ENCODE measurements at places on chromosomes 7 and 10.
A peak's percentile ranks its signal among the peaks of the same experiment; 100 is the strongest.

DNA sequence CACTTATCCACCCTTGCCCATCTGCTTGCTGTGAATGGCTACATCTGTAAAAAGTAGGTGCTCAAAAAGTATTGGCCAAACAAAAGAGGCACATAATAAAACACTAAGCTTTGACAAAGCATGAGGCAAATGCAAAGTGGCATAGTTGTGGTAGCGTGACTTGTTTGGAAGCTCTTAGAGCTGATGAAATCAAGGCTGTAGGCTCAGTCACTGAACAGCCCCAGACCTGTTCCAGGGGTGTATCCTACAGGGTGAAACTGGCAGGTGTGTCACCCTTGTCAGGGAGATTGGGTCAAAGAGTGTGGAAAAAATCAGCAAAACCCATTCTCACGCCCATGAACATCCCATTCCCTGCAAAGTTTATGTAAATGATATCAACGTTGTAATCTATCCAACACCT lies 427.4 kb downstream of the PLXNA4 start:
- H3K27me3 ChIP-seq, result no peaks in the 10 kb centered on the region
- H3K4me3 ChIP-seq, result no peak overlapping the region
- no peak for DNase-seq

DNA sequence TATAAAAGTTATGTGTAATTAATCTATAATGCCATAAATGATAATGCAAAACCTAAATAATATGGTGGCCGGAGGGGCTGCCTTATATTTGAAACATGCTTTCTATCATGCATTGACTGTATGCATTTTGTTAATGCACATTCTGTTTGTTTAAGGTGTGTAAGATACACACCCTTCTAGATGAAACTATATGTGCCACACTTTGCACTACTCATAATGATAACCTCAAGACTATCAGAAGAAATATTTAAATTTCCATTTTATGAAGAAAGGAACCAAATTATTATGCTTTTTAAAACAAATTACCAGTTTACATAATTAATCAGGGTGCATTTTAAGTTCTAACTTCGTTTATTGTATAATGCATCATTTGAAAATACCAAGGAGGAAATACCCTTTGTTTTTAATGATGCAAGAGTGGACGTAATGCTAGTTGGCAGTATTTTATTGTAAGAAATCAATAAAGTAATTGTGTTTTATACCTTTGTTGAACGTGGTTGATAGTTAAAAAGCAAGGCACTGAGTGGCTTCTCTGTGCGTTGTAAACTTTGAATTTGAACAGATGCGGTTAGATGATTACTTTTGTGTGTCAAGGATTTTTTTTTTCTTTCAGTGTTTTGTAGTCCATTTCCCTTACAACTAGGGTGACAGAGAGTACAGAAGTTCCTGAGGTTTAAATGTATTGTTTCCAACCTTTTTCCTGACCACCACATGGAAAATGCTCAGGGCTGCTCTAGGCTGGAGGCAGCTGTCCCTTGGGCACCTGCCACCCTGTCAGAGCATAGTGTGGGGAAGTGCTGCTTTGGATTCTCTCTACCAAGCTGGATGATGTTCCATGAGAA lies 21.6 kb downstream of the NRBF2 start:
- no peaks in the 10 kb centered on the region for H3K27me3 ChIP-seq
- DNase-seq, result no peak
- no peak overlapping the region for H3K4me3 ChIP-seq
- H3K36me3 ChIP-seq, result peaks cover 45% of the 10 kb centered on the region
- peaks cover 3% of the 10 kb centered on the region for H3K4me1 ChIP-seq

DNA sequence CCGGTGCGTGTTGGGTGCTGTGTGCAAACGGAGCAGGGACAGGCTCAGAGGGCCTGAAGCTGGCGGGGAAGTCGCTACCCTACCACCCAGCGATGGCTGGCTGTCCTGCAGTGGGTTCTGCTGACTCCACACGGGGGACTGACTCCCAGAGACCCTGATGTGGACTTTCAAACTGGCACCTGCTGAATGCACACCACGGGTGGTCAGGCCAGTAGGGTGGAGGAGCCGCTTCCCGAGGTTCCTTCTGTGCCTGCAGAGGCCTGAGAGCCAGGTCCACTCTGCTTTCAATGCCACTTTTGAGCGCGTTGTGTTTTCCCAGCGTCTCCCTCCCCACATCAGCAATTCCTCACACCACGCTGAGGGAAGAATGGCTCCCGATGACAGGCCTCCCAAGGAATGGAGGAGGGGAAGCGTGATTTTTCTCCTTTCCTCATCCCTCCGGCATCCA lies 135.3 kb downstream of the ADARB2 start:
- H3K27me3 ChIP-seq, result no peaks in the 10 kb centered on the region
- H3K36me3 ChIP-seq, result no peaks in the 10 kb centered on the region
- H3K27ac ChIP-seq, result no peak overlapping the region
- no peak overlapping the region for H3K4me3 ChIP-seq
- no peaks in the 10 kb centered on the region for H3K4me1 ChIP-seq

DNA sequence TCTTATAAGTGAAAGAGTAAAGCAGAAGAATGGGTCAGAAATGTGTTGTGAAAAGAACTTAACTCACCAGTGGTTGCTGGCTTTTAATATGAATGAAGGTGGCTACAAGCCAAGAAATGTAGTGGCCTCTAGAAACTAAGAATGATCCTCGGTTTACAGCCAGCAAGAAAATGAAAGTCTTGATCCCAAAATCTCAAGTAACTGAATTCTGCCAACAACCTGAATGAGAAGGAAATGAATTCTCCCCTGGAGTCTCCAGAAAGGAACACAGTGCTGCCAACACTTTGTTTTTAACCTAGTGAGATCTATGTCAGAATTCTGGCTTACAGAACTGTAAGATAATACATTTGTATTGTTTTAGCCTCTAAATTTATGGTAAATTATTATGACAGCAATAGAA lies 193.0 kb downstream of the FZD1 start:
- no peak for DNase-seq
- H3K36me3 ChIP-seq, result no peaks in the 10 kb centered on the region
- no peaks in the 10 kb centered on the region for H3K4me1 ChIP-seq
- H3K27me3 ChIP-seq, result no peaks in the 10 kb centered on the region
- no peak overlapping the region for H3K4me3 ChIP-seq
- H3K27ac ChIP-seq, result no peak overlapping the region

- no peak overlapping the region for H3K4me3 ChIP-seq
- DNase-seq, result no peak
- no peaks in the 10 kb centered on the region for H3K36me3 ChIP-seq
- H3K27me3 ChIP-seq, result no peaks in the 10 kb centered on the region
- no peak overlapping the region for H3K27ac ChIP-seq
These were observed 188.4 kb upstream of the CACNA2D1 start for GRCh38 chr7:82631998-82632397.

GRCh38 chr7:158112571-158113320 lies 474.9 kb downstream of the PTPRN2 start:
- H3K27ac ChIP-seq, result no peak overlapping the region
- DNase-seq, result peak; percentile 22

DNA sequence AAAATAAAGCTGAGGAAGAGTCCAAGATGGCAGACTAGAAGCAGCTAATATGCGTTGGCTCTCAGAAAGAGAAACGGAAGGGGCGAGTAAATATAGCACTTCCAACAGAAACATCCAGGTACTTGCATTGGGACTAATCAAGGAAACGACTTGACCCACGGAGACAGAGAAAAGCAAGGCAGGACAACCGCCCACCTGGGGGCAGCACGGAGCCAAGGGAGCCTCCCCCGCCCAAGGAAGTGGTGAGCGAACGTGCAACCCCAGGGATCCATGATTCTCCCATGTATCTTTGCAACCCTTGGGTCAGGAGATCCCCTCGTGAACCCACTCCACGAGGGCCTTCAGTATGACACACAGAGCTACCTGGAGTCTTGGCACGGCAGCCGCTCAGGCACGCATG lies 45.4 kb upstream of the GRM3 start:
- DNase-seq, result peak; percentile 92
- H3K4me3 ChIP-seq, result no peak overlapping the region
- no peaks in the 10 kb centered on the region for H3K36me3 ChIP-seq
- no peaks in the 10 kb centered on the region for H3K4me1 ChIP-seq
- no peak overlapping the region for H3K27ac ChIP-seq

All from endodermal cell (in vitro differentiated cells).